ENCODE measurements at places on chromosomes 13 and 19.

DNA sequence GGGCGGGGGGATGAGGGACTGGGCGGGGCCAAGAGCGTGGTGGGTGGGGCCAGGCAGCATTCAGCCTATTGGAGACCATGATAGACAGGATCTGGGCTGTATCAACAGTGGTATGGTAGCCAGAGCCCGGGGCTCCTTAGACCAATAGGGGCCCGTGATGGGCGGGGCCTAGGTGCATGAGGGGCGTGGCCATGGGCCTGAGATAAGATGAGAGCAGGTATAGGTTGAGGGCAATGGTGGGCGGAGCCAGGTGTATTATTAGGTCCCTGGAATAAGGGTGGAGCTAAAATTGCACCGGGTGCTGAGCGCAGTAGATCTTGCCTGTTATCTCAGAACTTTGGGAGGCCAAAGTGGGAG, 5.3 kb downstream of the ABCA7 start:
- peak; percentile 76 for DNase-seq

DNA sequence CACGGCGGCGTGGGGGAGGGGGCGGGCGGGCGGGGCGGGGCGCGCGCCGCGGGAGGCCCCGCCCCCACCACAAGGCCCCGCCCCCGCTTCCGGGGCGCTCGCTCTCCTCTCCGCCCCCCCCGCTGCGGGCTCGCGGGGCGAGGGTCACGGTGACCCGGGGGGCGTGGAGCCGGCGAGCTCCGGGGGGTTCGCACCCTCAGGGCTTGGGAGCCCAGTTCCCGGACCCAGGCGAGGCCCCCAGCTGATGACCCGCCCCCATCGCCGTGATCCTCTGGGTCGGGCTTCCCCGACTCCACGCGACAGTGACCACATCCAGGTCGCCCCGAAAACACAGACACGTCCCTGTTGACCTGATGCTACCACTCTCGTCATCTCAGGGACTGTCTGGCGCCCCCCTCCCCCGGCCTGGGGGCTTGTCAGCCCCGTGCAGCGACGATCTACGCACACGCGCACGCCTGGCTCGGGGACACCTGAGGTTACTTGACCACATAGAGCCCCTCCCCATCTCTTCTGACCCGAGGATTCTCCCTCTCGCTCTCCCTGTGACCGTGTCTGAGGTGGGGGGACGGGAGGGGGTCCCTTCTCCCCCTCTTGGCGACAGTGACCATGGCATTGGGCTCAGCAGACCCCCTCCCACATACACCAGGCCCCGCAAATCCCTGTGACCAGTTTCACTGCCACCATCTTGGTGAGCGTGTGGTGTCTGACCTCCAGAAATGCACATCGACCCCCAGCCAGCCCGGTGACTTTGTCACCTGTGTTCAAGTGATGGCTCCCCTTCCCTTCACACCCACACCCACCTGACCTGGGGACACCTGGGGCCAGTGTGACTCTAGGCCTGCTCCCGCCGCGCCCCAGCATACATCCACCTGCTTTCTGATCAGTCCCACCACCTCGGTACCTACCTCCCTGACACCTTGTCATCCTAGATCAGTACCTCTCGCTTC, 670 bp downstream of the MAP2K7 start:
- DNase-seq: no peak

DNA sequence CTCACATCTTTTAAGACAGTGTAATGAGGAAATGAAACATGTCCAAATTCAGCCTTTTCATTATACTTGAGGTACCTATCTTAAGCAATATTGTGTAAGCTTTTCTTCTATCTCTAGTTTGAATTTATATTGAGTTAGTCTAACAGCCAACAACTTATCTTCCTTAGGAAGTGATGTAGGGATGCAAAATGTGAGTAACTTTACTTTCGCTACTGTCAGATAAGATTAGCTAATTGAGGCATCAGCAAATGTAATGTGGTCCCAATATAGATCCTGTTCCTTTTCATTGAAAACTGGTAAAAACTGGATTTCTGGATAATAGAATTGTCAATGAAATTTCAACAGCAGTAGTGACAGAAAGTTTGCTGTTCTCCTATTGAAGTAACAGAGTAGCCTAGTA, 902.2 kb downstream of the GPC5 start:
- DNase-seq: no peak

GRCh38 chr19:4516939-4517300, 1.4 kb downstream of the PLIN4 start:
- no peak for DNase-seq

GRCh38 chr13:45206340-45206739, 5.5 kb upstream of the KCTD4 start:
- DNase-seq: no peak

- DNase-seq: no peak
These were observed 3.4 kb downstream of the SLITRK1 start for GRCh38 chr13:83878691-83879430.

DNA sequence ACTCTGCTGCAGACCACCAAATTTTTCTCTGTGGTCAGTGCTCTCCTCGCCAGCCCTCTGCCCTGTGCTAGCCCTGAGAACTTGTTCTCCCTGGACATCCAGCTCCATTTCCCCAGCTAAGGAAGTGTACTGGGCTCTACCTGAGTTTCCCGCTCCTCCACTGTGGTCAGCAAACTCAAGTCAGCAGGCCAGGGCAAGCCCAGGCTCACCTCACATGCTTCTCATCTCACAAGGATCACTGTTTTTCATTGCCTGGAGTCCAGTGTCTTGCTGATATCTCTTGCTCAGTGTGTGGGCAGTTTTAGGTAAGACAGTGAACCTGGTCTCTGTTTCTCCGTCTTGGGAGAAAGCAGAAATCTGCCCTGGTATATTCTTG, 201.4 kb downstream of the FOXO1 start:
- DNase-seq: no peak

- DNase-seq: no peak
These were observed 15.6 kb downstream of the KCTD4 start for GRCh38 chr13:45185286-45185685.

GRCh38 chr13:41162151-41162550, 29.5 kb upstream of the KBTBD6 start:
- no peak for DNase-seq

- DNase-seq: no peak
These were observed 15.7 kb downstream of the FAM124A start for GRCh38 chr13:51237887-51238286.

DNA sequence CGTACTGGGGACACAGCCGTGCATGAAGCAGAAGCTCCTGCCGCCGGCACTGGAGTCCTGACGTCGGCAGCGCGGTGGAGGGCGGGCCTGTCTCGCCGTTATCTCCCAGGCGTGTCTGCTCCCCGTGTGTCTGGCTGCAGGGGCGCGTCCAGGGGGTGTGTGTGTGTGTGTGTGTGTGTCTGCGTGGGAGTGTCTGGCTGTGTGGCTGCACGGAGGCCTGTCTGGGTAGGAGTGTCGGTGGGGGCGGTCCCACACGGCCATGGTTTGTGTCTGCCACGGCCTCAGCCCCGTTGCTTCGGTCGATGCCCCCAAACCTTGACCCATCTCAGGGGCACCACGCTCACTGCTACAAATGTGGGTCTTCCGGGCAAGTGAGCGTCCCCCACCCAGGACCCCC, 18.3 kb downstream of the ARID3A start:
- no peak for DNase-seq

DNA sequence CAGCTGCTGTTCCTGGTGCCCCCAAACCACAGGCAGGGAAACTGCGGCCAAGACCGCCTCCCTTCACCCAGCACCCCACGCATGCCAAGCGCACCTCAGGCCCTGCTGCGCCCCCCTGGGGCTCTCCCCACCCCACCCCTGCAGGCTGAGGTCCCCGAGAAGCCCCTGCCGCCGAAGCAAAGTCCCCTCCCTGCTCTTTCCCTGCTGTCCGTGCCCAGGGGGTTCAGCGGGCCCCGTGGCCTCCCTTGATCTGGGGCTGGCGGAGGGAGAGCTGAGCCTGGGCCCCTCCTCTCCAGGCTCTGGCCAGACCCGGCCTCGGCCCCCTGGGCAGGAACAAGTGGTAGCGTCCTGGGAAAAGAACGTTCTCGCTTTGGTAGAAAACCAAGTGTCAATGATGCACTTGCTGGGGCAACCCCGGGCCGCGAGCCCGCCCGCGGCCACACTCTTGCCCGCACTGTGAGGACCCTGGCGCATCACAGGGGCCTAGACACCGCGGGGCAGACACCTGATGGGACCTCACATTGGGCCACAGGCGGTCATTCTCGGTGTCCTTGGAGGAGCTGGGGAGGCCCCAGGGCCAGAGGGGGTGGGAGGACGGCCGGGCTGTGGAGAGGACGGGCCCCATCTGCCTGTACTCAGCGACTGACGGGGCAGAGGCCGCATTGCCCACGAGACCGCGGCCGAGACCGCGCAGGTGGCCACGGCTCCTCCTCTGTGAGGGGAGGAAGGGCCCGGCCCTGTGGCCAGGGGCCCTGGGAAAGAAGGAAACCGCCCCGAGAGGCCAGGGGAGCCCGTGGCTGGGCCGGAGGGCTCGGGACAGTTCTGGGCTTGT, 29.0 kb downstream of the GPX4 start:
- no peak for DNase-seq

DNA sequence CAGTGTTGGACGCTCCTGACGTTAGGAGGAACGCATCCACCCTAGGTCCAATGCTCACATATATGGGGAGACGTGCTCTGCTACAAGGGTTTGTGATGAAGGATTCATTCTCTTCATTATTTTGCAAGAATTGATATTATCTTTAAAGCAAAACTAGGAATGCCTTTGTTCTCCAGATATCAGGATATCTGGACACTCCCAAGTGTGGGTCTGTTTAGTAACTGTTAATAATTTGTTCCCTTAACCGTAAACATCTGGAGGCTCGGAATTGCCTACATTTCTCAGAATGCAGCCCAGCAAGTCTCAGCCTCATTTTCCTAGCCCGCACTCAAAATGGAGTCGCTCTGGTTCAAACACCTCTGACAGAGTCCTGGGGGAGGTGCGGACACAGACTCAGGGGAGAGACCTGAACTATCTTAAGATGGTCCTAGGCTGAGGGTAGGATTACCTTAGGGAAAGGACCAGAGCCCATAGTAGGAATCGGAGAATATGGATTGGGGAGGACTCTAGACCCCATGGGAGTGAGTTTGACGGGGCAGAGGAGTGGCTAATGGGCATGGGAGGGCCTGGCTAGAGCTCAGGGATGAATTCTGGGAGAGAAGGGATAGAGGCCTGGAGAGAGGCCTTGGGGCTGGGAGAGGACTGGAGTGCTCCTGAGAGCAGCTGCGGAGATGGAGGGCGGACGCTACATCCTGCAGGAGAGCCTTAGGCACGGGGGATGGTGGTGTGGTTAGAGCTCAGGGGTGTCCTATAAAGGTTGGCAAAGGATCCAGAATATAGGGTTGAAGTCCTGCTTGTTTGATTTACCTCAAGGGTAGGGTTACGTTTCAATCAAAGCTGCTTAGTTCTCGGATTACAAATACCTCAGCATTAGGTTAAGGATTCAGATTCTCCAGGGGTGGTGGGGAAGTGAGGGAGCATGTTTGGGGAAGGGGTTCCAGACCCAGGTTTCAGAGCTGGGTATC, 43.2 kb downstream of the ZNF331 start:
- no peak for DNase-seq

DNA sequence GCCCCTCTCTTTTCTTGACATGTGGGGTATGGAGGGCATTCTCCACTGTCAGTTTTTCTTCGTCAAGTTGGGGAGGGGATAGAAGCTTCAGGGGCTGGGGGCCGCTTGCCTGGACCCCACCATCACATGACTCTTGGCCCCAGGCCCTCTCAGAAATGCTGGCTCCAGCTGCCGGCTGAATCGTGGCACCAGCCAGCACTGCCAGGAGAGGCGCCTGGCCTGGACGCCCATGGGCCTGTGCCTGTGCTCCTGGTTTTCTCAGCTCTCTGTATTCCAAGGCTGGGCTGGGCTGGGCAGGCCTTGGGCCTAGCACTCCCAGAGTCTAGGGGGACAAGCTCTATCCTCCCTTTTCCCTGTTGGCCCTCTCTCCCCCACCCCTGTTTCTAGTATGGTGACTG, 38.6 kb downstream of the LYL1 start:
- DNase-seq: no peak

DNA sequence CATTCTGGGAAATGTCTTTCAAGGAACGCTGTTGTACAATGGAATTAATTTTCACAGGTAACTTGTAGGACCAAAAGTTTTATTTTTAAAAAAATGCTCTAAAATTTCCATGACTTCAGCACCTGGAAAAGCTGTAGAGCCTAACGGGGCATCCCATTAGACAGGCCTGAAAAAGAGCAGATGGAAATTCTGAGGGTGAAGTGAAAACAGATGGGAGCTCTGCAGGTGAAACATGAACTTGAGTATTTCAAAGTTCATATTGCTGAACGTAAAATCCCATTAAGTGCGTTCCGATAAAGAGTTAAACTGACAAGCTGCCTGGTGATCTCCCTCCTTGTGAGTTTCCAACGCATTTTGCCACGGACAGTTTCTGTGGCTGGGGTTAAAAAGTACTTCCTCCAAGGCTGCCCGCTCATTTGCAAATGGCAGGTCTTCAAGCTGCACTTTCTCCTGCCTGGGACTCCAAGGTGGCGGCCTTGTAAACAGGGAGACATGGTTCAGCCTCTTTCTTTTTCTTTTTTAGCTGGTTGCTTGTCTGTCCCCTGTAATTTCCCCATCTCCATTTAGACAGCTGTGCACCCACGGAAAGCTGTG, 450.4 kb downstream of the FGF9 start:
- no peak for DNase-seq

DNA sequence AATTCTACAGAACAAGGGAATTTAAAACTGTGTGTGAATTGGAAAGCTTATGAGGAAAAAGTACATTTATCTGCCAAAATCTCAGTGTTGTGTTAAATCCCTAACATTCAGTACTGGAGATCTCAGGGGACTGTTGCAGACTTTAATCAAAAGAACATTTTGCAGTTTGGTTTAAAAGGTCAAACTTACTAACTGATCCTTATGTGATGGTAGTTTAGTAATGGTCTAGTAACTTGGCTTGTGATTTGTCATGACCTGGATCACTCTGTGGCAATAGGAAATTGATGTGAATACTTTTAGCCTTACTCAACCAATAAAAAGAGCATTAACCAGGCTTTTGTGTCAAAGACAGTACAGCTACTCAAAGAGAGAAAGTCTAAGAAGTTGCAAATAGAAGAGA, 862.1 kb upstream of the MIR17HG start:
- no peak for DNase-seq

Data from activated T-cell treated with anti-CD3 and anti-CD28 coated beads, Interleukin-2, amount 50 U/mL, for 1 hour (primary cell).